ENCODE measurements at places on chromosomes 5 and 9.

GRCh38 chr9:6955251-6955921, 197.6 kb downstream of the KDM4C start:
- peak; percentile 27 for DNase-seq

- DNase-seq, result no peak
Observed at GRCh38 chr5:4013106-4013898, 417.7 kb downstream of the IRX1 start.

- no peak for DNase-seq
Observed at GRCh38 chr5:66821688-66822429, 225.7 kb downstream of the MAST4 start.

GRCh38 chr5:124705577-124705976, 40.9 kb downstream of the ZNF608 start:
- DNase-seq, result no peak

DNA sequence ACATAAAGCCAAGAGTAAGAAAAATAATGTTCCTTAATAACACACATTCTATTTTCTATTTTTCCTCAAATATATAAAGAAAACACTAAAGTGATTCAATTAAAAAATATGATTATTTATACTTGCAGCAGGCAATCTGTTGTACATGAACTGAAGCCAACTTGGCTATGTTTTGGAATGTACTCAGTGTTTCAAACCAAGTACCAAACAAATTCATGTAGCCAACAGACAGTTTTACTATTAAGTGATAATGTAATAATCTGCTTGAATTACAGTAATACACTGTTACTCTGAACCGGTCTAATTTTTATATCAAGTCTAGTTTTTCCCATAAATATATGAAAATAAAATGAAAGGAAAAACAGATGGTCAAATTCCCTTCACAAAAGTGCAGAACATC, 58.0 kb downstream of the CEP120 start:
- DNase-seq, result no peak

GRCh38 chr9:93600504-93600903, 24.1 kb downstream of the PHF2 start:
- DNase-seq, result no peak

DNA sequence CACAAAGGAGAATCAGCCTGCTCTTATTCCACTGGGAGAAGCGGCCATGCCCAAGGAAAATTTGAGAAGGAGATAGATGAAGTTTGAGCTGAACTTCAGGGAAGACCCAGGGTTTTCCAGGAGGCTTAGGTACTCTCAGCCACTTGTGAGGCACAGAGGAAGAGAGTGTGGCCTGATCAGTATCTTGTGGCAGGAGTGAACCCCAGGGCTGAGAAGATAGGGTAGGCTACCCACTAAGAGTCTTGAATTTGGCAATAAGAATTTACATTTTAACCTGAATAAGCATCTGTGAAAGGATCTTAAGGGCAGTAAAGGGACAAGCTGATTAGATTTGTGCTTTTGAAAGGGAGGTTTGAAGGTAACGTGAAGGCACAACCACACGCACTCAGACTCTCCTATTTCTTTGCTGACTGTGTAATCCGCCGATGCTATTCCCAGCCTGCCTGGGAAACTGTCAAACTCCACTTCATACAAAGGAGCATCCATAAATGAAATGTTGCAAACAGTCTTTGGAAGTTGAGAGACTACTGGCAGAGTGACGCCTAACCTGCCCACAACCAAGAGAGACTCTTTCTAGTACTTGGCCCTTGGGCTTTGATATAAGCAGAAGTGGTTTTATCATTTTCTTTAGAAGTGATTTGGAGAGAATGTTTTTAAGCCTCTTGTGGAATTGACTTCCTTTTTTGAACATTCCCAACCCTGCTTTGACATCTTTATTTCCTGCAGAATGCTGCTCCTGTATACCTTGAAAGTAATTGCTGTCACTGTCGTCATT, 108.2 kb upstream of the VCAN start:
- DNase-seq, result no peak

DNA sequence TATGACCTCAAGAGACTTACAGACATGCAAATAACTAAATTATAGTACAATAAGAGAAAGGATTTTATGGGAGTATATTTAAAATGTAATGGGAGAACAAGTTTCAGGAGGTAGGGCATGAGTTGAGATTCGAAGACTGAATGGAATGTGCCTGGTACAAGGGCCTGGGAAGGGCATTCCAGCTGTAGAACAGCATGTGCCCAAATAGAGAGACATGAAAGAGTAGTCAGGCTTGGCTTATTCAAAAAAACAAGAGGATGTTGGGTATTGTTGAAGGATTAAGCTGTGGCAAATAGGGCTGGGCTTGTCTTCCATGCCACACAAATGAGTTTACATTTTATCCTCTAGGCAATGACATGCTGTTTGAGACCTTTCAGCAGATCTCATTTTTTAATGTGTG, 86.9 kb downstream of the FOCAD start:
- DNase-seq, result no peak

GRCh38 chr5:38008198-38008597, 168.4 kb upstream of the GDNF start:
- no peak for DNase-seq

DNA sequence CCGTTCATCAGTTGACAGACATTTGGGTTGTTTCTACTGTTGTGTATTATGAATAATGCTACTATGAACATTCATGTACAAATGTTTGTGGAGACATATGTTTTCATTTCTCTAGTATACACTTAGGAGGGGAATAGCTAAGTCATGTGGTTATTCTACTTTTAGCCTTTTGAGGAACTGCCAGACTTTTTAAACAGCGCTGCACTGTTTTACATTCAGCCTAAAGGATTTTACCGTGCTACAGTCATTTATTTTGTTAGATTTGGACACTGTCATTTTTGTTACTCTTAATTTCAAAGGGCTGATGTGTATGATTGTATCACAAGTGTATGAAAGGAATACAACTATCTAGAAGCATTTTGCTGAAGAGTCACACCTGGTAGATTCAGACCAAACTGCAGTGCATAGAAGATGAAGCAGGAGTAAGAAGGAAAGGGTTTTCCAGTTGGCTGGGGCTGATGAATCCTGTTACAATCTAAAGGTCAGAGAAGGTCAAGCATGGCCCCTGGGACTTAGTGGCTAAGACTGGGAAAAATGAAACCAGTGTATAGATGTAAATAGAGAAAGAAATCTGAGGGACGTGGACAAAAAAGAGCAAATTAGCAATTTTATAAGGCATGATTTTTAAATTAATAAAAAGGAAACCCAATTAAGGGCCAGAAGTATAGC, 509.7 kb downstream of the PSAT1 start:
- DNase-seq, result no peak

DNA sequence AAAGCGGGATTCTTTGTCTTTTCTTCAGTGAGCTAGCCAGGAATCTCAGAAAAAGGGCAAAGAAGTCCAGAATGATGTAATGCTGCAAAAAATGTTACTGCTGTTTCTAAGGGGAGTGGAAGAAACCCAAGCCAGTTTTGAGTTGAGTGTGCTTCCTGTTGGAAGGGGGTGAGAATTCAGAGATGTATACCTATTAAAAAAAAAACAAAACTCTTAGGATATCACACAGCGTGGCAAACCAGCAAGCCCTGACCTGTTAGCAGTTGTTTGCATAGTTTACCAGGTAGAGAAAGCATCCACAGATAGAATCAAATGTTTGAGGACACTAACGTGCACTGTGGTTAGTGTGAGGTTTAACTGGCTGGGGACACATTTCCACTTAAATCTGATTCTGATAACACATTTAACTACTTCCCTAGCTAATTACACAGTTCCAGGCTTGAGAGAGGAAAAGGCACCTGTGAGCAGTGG, 11.4 kb downstream of the BASP1 start:
- no peak for DNase-seq

GRCh38 chr9:72292256-72292682, 72.7 kb downstream of the ZFAND5 start:
- no peak for DNase-seq

DNA sequence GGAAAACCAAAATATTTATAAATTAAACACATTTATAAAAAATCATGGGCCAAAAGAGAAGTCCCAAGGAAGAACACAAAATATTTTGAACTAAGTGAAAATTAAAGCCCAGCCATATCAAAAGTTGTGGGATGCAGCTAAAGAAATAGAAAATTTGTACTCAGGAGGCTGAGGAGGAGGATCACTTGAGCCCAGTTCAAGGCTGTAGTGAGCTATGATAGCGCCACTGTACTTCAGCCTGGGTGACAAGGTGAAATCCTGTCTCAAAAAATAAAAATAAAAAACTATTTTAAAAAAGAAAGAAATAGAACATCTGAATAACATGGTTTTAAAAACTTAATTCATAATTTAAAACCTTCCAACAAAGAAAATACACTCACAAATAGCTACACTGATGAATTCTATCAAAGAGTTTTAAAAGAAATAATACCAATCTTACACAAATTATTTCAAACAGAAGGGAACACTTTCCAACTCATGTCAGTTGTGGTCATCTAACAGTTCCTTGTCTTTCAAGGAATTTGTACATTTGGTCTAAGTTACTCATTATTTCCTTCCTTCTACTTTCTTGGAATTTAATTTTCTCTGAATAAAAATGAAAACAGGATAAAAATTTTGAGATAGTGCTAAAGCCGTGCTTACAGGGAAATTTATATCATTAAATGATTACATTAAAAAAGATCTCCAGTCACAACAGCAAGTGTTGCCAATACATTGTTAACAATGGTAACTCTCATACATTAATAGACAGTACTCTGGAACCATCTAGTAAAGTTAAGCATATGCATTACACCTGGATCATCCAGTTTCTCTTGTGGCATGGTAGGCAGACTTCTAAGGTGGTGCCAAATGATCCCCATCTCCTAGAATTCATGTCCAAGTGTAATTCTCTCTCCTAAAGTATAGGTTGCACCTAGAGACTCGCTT, 17.8 kb downstream of the PTBP3 start:
- no peak for DNase-seq

- no peak for DNase-seq
Observed at GRCh38 chr5:147388184-147389108, 121.4 kb downstream of the DPYSL3 start.

- DNase-seq, result no peak
Observed at GRCh38 chr9:94900222-94901018, 173.9 kb downstream of the AOPEP start.

DNA sequence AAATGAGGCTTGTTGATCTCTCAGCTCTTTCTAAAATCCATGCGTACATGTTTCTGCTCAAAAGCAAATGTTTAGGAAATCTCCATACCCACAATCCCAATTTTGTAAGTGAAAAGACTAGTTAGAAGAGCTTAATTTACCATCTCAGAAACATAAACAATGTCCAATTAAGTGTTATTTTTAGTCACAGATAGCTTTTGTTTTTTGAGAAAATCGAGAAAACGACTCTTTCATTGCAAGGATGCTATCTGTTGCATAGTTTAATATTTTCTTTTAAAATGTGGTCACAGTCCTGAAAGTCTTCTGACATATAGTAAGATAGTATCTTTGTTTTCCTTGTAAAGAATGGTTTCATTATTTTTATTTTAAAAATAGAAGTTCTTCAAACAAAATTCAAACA, 338.0 kb upstream of the DAB2 start:
- no peak for DNase-seq

DNA sequence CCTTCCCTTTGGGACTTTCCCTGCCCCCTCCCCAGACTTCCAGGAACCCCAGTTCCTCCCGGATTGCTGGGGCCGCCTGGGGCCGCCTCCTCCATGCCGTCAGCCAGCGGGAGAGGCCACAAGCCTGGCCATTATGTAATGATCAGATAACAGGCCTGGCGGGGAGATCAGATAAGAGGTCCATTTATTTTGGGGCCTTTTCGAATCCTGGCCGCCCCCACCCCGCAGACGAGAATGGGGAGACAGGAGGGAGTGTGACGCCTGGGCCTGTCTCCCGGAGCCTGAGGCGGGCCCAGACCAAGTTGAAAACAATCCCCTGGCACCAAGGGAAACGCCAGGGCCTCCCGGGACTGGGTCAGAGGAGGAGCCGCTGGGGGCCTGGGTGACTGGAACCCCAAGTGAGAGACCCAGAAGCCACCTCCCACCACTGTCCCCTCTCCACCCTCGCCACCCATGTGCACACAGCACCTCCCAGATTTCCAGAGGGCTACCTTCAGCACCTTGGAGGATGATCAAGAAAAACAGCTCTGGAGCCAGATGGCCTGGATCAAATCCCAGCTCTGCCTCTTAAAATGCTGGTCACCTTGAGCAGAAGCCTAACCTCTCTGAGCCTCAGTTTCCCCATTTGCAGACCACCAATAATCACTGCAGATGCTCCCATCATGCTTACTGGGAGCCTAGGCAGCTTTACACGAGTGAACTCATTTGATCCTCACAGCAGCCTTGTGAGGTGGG, 7.8 kb downstream of the ENG start:
- DNase-seq, result no peak

- no peak for DNase-seq
Observed at GRCh38 chr9:128523199-128523925, 18.8 kb downstream of the GLE1 start.

DNA sequence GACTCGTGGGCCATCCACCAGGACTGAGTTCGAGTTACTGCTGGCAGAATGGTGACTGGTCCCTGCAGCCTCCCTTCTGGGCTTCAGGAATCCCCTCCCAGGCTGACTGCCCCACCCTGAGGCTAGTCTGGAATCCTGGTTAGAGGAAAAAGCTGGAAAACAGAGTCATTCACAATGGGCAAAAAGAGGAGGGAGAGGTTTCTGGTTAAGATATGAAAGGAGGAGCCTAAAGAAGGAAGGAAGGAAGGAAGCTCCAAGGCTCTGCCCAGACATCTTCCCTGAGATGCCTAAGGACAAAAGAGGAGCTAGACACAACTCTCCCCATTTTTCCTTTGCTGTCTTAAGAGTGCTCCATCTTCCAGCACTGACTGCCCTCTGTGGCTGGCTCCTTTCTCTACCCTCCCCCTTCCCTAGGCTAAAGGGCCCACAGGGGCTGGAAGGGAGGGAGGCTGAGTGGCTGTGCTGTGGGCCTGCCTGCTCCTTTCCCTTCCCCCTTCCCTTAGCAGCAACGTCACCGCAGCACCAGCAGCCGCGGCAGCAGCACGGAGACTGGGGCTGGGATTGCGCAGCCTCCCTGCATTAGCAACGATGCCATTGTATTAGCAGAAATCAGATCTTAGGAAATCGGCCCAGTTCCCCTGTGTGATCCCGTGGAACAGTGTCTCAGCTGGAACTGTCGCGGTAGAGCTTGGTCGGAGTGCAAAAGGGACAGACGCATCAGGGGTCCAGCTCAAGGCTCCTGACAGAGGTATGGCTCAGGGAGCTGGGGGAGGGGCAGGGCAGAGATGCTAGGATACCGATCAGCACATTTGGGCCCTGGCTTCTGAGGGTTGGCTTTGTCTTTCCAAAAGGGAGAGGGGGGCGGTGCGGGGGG, 48.7 kb downstream of the RUSC2 start:
- DNase-seq, result no peak

GRCh38 chr5:94288937-94289336, 329.5 kb downstream of the KIAA0825 start:
- no peak for DNase-seq

- DNase-seq, result no peak
Observed at GRCh38 chr5:78644741-78645300, 3.8 kb downstream of the LHFPL2 start.

- DNase-seq, result no peak
Observed at GRCh38 chr5:133474851-133475590, 137.3 kb downstream of the FSTL4 start.
